ENCODE measurements at places on chromosomes 7 and 10.

- no peak for DNase-seq
Measured at GRCh38 chr7:32153006-32153405, 82.8 kb upstream of the PDE1C start.

DNA sequence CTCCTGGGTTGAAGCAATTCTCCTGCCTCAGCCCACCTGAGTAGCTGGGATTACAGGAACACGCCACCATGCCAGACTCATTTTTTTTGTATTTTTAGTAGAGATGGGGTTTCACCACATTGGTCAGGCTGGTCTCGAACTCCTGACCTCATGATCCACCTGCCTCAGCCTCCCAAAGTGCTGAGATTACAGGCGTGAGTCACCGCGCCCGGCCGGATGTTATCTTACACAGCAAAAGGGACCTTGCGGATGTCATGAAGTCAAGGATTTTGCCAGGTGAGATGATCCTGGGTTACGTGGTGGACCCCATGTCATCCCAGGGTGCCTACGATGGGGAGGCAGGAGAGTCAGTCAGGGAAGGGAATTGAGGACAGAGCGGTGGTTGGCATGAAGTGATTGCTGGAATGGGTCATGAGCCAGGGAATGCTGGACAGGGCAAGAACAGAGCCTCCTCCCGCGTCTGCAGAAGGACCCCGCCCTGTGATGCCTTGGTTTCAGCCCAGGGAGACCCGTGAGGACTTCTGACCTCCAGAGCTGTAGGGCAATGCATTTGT is 8.7 kb upstream of the UBE3C start:
- no peak for DNase-seq

GRCh38 chr7:20383351-20383750 is 52.7 kb downstream of the ITGB8 start:
- no peak for DNase-seq

DNA sequence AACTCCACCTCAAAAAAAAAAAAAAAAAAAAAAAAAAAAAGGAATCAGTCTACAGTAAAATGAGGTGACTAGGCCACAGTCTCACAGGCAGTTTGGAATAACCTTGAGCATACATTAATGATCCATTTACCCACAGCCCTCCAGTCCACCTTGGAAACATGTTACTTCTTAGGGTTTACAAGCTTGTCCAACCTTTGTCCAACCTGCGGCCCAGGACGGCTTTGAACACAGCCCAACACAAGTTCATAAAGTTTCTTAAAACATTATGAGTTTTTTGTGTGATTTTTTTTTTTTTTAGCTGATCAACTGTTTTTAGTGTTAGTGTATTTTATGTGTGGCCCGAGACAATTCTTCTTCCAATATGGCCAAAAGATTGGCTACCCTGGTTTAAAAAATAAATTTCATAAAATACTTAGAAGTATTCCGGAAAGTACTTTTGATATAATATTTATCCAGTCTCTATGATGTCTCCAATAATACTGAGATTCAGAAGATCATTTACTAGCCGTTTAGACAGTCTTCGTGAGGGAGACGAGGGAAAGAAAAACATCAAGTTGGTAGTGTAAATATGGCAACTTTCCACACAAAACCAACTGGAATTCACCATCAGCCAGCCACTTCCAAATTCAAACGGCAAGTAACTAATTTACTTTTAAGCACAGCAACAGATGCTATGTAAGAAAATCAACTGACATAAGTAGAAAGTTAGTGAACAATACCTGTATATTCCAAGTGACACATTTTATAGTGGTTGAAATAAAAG is 9.9 kb downstream of the BAZ1B start:
- peak; percentile 62 for DNase-seq

- DNase-seq: no peak
Measured at GRCh38 chr10:44911081-44911540, at the start of gene TMEM72. Gene TMEM72, plus strand, starts transcription at chr10:44911337. Its CDS starts 176 bp downstream, at chr10:44911513.

DNA sequence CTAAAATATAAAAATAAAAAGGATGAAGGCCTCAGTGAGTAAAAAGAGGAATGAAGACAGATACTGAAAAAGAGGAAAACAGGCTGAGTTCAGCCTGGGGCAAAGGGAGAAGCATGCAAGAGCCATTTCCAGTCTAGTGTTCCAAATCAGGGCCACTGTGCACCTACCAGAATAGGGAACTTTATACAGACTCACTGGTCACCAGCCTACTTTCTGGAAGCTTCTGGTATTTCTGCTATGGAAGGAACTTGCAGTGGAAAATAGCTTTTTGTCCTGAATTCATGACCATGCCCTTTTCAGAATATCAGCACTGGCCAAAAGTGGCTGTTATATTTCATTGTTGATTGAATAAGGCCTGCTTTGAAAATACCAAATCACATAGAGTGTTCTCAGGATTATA is 28.8 kb downstream of the ABRAXAS2 start:
- DNase-seq: no peak

DNA sequence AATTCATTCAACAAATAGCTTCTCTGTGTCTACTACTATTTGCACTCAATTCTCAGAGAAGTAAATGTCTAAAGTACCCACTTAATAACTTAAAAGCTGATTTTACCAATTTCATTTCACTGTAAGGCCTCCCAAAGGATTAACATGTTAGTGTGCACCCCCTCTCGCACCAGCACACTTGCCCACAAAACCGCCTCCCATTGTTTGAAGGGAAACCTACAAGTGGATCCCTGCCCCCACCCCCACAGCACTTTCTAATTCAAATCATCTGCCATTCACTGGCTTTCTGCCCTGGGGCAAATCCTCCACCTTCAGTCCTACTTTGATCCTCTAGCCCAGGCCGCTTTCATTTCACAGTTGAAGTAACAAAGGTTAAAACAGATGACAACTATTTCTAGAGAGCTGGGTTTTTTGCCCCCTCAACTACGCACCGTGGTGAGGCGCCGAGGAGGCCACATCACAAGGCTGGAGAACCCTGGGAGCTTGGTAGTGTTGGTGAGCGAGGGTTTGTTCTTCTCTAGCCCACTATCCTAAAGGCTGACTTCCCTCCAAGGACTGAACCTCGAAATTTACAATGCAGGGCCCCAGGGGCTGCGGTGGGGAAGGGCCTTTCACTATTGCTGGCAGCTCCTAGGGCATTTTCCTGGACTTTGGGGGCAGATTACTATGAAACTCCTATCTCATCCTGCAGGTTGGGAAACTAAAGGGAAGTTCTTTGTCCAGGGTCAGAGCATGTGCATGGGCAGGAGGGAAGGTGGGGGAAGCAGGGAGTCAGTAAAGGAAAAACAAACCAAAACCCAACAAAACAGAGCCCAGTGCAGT is 517.4 kb upstream of the ZMIZ1 start:
- DNase-seq: no peak

DNA sequence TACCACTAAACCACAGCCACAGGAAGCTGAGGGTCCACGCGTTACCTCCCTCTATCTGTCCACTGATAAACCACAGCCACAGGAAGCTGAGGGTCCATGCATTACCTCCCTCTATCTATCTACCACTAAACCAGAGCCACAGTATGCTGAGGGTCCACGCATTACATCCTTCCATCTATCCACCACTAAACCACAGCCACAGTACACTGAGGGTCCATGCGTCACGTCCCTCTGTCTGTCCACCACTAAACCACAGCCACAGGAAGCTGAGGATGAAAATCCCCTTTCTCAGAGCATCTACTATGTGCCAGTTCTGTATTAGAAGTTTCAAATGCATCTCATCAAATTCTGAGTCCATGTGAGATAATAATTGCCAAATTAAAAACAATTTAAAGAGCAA is 589.3 kb downstream of the DNAJB6 start:
- DNase-seq: no peak

- DNase-seq: peak; percentile 25
Measured at GRCh38 chr10:93364966-93365365, 117.2 kb downstream of the MYOF start.

DNA sequence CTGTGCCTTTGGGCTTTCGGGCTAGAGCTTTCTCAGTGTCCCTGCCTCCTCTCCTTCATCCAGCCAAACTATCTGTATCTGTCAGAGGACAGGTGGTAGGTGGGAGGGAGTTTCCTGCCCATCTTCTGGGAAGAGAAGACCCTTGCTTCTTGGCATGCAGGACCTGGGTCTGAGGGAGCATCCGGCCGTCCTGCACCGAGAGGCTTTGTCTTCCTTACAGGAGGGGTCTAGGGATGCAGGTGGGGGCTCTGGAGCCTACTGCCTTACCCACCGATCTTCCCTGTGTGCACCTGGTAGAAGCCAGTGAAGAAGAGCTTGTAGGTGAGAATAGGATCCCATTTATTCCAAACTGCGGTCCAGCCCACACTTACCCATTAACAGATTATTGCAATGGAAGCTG is 5.8 kb upstream of the KLF6 start:
- no peak for DNase-seq

- peak; percentile 9 for DNase-seq
Measured at GRCh38 chr7:82268632-82269031, 174.9 kb downstream of the CACNA2D1 start.

GRCh38 chr7:117262546-117262945 is 60.3 kb downstream of the WNT2 start:
- no peak for DNase-seq

DNA sequence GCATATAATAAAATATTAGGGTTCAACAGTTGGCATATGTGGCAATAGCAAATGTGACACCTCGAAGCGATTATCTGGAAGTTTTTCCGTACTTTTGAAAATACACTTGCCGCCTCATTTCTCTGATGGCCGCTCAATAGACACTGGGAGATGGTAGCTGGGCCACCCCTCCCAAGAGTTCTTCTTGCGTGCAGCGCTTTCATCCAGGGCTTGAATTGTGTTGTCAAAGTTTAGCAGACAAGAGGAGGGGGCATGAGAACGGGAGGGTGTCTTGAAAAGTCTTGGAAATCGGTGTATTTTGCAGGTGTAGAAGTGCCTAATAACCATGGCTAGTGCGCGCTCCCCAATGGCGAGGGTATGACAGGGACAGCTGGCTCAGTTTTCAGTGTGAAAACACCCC is 8.5 kb downstream of the PTF1A start:
- no peak for DNase-seq

GRCh38 chr7:106914018-106914607 is 49.0 kb downstream of the PIK3CG start:
- DNase-seq: no peak

DNA sequence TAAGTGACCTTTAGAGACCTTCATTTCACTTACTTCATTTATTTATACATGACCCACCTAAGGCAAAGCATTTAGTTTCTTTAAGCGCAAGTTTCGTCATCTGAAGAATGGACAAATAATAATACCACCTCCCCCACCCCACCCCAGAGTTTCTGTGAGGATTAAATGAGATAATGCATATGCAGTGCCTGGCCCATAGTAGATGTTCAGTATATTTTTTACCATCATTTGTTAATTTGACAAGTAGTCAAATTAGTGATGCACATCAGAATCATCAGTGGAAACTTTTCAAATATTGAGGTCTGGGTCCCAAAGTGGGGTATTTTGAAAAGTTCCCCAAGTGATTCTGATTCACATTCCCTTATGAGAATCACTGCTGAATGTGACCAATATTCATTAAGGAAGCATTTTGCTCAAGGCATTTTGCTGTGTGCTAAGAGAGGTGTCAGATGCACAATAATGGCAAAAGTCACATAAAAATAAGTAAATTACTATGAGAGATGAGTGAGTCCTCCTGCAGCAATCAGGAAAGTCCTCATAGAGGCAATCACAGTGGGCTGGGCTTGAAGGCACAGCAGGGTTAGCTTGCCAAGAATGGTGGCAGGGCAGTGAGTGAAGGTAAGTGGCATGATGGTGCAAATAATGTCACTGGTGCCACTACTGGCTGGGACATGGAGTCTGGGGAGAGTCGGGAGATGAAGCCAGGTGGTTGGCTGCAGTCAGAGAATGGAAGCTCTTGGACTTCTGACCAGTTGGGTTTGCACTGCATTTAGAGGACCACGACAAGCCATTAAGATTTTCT is 244.1 kb downstream of the PTEN start:
- no peak for DNase-seq

- peak; percentile 62 for DNase-seq
Measured at GRCh38 chr7:94439893-94440381, 45.2 kb downstream of the COL1A2 start.

GRCh38 chr7:6382817-6383216 is 64.9 kb downstream of the DAGLB start:
- DNase-seq: peak; percentile 20

DNA sequence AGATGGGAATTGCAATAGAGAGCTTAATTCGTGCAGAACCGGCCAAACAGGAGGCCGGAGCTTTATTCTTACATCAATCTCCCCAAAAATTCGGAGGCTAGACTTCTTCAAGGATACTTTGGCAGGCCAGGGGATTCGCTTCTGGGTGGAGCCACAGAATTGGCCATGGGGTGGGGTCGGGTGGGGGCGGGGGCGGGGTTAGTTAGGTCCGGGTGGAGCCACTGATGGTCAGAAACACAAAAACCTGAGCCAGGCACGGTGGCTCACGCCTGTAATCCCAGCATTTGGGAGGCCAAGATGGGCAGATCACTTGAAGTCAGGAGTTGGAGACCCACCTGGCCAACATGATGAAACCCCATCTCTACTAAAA is 87.5 kb downstream of the SEPTIN14 start:
- no peak for DNase-seq
